Stimulated activated CD4-positive, alpha-beta T cell treated with anti-CD3 and anti-CD28 coated beads, Interleukin-15, amount 100 ng/mL, for 1 hour (primary cell): ENCODE measurements at places on chromosomes 3 and 15.

GRCh38 chr15:49101536-49101935, 53.9 kb downstream of the COPS2 start:
- DNase-seq: no peak

DNA sequence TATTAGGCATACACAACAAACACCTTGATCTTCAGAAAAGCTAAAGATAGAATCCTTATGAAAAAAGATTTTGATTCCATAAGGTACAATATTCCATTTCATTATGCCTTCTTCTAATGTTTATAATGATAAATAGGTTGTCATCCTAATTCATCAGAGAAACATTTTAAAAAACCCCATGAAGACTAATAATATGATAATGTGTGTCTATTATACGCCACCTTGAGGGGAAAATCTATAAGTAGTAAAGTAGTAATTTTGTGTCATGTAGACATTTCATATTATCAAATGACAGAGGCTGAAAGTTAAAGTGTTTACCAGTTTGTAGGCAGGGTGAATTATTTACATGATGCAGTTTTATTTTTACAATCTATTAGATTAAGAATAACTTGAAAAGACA, 524.3 kb downstream of the GBE1 start:
- DNase-seq: no peak

DNA sequence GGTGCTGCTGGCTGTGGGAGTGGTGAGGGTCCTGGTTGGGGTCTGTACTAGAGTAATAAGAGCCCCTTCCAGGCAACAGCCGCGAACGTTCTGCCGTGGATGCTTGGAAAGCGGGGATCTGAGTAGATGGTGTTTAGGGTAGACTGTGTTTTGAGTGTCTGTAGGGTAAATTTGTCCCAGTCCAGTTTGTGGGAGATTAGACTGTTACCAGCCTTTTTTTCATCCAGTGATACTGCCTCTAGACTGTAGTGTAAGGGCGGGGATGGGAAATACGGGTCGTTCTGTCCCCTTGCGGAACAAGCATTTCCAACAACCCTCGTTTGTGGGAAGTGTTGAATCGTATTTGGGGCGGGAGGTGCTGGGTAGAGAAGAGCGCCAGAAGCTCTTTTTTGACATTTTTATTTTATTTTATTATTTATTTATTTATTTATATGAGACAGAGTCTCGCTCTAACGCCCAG, 424 bp downstream of the HAUS2 start:
- DNase-seq: no peak

GRCh38 chr3:149466192-149466591, 8.3 kb upstream of the TM4SF4 start:
- no peak for DNase-seq

GRCh38 chr3:69011096-69011730, 2.3 kb downstream of the EOGT start:
- DNase-seq: no peak

DNA sequence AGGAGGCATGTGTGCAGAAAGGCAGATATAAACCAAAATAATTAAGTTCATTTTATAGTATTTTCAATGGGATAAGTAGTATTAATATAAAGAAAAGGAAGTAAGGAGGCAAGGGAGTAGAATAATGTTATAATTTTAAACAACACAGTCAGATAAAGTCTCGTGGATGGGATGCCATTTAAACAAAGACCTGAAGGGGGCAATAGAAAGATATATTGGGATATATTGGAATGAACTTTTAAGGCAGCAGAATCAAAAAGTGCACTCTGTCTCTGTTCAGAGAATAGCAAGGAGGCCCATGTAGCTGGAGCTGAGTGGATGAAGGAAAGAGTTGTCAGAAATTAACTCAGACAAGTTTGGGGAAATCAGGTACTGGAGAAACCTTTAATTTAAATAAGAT, 158.7 kb downstream of the CGGBP1 start:
- no peak for DNase-seq

DNA sequence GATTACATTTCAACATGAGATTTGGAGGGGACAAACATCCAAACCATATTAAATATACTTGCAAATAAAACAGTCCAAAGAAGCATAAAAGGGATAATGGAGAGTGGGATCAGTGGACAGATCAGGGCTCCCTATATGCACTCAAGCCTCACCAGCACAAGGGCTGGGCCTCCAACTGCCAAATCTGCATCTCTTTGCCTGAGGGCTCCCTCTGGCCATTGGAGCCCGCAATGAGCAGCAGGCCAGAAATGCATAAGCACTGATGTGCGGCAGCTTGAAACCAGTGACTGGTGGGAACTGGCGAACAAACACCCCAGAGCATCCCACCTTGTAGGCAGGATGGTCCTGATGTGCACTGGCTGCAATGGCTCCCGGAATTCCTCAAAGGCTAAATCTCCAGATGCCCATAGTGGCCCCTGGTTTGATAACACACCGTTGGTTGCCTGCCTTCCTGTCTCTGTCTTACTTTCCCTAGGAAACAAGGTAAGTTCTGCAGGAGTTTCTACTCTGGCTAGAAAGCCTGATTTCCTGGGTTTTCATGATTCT, 55.9 kb upstream of the POMGNT2 start:
- DNase-seq: no peak

GRCh38 chr3:152256851-152257562, 11.7 kb upstream of the MBNL1 start:
- DNase-seq: no peak

- no peak for DNase-seq
Measured at GRCh38 chr3:174529298-174529697, 329.8 kb upstream of the NAALADL2 start.

- DNase-seq: no peak
Measured at GRCh38 chr3:60598671-60599070, 652.6 kb downstream of the FHIT start.

- no peak for DNase-seq
Measured at GRCh38 chr3:9862391-9863057, 17.5 kb downstream of the CIDEC start.

- DNase-seq: no peak
Measured at GRCh38 chr3:133833880-133834620, 28.4 kb downstream of the SRPRB start.

DNA sequence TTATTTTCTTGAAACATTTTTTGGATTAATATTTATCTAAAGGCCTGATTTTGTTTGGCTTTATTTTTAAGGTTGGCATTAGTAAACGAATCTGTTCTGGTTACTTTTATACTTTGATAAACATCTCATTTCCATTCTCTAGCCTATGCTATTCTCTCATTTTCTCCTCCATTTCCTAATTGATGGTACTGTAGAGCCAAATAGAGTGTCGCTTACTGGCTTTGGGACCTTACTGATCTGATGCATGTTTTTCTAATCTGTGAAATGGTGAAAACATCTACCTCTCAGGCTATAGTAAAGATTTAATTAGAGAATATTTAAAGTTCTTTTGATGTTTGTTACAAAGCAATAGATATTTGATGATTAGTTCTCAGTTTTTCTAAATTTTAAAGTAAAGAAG, 1.6 kb downstream of the LNP1 start:
- no peak for DNase-seq

DNA sequence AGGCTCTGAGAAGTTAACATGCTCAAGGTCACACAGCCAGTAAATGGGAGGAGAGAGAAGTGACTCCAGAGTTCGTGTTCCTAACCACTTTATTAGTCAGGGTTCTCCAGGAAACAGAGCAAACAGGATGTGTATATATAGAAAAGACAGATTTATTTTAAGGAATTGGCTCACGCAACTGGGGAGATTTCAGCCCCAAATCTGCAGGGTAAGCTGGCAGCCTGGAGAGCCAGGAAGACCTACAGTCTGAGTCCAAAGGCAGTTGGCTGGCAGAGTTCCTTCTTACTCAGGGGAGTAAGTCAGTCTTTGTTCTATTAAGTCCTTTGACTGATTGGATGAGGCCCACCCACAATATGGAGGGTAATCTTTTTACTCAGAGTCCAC, 118.2 kb upstream of the PROK2 start:
- DNase-seq: no peak

GRCh38 chr15:71390096-71390495, 274.8 kb downstream of the THSD4 start:
- DNase-seq: no peak
